ENCODE measurements at places on chromosomes 4 and X. TPM values are rescaled to one million over a fixed set of nuclear protein-coding genes. Genes with fewer than 3 reads are reported as not detected.

DNA sequence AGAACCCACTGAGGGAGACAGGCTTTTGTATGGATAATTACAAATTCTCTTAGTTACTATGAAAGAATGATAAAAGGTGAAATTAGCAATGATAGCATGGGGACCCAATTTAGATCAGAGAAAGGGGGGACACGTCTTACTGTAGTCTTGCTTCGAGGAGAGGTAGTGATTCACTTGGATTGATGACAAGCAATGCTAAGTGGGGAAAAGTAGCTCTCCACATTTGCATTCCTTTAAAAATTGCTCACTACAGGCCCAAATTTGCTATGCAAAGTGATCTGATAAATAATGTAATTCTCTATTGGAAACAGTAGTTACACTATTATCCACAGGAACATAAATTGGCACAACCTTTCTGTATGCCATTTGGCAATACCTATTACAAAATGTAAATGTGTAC lies 42.5 kb upstream of the MAP3K15 start:
- no peak for DNase-seq

DNA sequence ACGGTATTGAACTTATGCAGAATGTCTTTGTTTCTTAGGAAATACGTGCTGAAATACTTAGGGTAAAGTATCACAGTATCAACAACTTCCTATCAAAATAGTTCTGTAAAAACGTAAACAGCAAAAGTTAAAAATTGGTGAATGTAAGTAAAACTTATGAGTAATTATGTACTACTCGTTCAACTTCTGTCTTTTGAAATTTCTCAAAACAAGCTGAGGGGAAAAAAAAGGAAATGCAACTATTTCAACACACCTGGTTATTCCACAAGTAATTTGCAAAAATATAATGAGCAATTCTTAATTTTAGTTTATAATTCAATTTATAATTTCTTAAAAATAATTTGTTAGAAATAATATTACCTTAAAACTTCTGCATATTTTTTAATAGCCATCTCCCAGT lies 8.3 kb downstream of the PPID start:
- no peak for DNase-seq

DNA sequence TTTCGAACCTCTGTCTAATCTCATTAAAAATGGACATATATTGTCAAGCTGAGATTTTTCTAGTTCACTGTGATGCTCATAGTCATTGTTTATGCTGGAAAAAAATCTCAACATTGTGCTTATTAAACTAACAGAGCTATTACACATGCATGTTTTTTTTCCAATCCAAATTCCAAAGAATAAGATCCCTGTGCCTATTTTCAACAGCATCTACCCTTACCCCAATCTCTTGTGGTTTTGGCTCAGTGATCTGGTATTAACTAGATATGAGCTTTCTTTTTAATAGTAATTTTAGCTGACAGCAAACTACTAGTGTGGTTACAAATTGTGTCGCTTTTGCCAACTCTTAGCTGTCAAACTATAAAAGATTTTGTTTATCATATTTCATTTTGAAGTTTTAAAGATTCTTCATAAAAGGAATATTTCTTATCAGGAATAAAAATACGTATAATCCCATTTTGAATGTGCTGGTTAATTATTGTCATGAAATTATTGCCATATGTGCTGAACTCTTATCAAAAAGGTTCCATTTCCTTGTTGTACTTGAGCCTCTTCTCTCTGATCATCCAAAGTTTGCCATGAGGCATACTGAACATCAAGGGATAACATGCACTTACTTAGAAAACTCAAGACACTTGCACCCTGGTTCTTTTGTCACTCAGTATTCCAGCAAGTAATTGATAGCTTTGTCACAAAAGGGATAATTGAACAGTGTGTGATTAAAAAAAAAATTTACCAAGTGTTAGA lies 241.2 kb downstream of the ARHGAP24 start:
- DNase-seq = no peak

DNA sequence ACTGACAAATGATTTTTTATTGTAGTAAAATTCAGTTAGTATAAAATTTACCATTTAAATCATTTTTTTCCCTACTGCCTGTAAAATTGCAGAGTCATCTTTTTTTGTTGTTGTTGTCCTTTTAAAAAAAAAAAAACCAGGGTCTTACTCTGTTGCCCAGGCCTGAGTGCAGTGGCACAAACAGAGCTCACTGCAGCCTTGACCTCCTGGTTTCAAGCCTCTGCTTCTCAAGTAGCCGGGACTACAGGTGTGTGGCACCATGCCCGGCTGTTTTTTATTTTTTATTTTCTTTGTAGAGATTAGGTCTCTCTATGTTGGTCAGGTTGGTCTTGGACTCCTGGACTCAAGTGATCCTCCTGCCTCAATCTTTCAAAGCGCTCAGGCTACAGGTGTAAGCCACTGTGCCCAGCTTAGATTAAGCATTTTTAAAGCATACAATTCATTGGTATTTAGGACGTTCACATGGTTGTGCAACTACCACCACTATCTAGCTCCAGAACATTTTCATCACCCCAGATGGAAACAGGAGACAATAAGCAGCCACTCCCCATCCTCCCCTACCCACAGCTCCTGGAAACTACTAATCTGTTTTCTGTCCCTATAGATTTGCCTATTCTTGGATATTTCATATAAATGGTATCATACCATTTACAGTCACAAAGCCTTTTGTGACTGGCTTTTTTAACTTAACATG lies 59.7 kb upstream of the PGRMC2 start:
- no peak for DNase-seq

NAT8L gene
- total RNA-seq = 6.2 TPM

ZNF157 gene
- not detected for total RNA-seq

DMD gene
- total RNA-seq = 47.2 TPM

MECP2 gene
- 36.4 TPM for total RNA-seq

GRCh38 chrX:12308420-12308819 lies 170.1 kb downstream of the FRMPD4 start:
- DNase-seq = no peak

DNA sequence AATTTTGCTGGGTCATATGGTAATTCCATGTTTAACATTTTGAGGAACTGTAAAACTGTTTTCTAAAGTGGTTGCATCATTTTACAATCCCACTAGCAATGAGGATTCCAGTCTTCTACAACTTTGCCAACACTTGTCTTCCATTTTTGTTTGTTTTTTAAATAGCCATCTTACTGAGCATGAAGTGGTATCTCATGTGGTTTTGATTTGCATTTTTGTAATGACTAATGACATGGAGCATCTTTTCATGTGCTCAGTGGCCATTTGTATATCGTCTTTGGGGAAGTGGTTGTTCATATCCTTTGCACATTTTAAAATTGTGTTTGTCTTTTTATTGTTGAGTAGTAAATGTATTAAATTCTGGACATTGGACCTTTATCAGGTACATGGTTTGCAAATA lies 94.7 kb downstream of the TMEM131L start:
- DNase-seq = no peak

DNA sequence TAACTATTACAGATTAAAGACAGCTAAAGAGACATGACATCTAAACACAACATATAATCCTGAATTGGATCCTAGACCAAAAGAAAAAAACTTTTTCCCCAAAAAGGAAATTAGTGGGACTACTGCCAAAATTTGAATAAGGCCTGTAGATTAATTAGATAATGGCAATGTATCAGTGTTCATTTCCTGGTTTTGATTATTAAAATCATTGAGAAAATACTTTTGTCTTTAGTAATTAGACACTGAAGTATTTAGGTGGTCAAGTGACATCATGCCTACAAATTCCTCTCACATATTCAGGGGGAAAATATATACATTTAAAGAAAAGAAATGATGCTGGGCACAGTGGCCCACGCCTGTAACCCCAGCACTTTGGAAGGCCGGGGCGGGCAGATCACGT lies 10.4 kb upstream of the USO1 start:
- no peak for DNase-seq

CCKAR gene
- 1.9 TPM for total RNA-seq

DNA sequence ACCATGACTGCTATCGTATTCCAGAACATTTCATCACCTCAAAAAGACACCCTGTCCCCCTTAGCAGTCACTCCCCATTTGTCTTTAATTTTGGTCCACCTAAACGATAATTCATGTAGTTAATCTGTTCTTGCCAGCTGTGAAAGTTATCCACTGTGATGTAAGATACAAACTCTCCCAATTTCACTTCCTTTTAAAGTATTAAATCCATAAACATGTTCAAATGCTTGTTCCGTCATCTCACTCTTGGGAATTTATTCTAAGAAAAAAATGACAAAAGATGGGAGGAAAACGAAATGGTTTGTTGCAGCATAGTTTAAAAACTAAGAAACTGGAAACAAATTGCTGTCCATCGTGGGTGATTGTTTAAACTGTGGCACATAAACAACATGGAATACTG lies 53.7 kb upstream of the IRF2 start:
- no peak for DNase-seq

DNA sequence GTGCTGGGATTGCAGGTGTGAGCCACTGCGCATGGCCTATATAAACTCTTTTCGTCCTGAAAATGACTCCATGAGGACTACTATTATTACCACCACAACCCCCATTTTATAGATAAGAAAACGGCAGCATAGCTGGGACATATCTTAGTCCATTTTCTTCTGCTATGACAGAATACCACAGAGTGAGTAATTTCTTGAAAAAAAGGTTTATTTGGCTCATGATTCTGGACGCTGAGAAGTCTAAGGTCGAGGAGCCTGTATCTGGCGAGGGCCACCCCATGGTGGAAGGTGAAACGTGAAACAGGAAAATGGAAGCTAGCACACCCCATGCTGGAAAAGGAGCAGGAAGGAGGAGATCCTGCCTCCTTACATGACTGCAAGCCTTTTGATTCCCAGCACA lies 68.9 kb downstream of the SMIM20 start:
- DNase-seq = no peak

GRCh38 chr4:121698236-121698671 lies 1.5 kb upstream of the ANXA5 start:
- no peak for DNase-seq

DNA sequence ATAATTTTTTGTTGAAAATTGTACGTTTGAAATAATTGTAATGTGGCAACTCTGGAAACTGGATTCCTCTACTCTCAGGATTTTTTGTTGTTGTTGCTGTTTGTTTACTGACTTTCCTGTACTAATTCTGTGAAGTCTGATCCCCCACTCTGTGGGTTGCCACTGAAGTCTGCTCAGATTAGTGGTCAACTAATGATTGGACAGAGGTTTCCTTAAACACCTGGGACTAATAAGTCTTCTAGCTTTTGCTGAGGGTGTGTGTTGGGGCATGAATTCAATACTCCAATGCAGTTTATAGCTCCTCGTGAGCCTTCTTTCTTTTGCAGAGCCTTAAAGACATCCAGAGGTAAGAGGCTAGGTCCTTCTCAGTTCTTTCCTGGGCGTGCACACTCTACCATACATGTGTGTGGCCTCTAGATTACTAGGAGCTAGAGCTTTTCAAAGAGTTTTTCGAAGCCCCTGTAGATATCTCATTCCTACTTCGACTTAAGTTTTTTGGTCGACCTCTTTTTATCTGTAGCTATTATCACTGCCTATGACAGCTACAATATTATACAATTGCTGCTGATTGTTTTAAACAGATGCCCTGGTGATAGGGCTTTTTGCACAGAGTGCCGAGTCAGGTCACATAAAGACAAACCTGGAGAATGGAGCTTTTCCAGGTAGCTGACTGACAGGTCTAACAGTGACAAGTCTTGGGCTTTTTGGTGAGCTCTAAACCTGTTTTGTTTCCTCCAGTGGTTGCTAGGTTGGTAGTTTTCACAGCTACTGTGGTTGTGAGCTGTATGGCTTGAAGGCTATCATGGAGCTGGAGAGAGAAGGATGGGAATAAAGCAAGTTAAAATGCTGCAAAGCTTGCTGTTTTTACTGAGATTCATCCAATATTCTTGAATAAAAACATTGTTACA lies 34.0 kb downstream of the BMP2K start:
- peak; percentile 1 for DNase-seq

PRDX4 gene
- total RNA-seq = 187 TPM

DNA sequence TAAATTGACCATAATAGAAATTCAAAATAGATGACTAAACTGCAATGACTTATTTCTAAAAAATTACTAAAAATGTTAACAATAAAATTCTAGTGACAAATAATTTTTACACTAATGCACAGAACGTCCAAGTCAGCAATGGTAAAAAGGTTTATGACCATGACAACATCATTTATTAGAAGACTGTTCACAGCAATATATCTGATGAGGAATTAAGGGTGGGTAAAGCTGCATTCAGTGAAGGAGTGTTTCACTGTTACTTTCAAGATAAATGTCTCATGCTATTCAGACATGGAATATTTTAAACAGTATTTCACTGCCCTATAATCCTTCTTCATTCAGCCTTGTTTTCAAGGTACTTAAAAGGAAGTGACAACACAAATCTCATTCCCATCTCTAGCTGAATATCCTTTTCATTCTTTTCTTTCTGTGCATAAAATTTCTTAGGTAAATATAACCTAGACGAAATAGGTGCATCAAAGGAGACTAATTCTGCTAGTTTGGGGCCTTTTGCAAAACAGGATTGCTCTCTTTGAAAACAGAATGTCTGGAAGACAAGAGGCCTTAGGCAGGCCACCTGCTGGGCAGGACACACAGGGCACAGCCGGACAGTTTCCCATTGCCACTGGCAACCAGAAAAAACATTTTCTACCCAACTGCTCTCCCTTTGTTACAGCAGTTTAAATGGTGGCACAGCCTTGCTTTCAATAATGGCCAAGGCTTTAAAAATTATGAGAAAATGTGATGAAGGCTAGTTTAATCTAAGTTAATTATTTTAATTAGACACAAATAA lies 600.3 kb downstream of the SPRY1 start:
- DNase-seq = peak; percentile 16

Data from Caco-2 (cell line).